IMR-90 (cell line): ENCODE measurements at places on chromosomes 12 and 14.

DNA sequence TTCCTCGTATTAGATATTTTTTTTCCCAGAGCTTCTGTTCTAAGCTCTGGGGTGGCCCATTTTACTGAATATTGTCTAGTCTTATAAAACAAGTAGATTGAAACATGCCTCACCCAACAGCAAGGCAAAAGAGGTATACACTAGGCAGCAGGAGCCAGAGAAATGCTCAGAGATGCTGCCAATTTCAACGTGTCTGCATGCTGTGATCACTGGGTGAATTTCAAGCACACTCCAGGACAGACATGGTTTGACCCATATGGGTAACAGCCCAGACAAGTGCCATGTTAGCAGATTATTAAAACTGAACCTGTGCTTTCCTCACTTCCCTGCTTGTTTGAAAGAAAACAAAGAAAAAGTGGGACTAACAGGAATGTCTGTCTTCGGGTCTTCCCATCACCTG is 321.3 kb downstream of the MED13L start:
- no peak for DNase-seq

DNA sequence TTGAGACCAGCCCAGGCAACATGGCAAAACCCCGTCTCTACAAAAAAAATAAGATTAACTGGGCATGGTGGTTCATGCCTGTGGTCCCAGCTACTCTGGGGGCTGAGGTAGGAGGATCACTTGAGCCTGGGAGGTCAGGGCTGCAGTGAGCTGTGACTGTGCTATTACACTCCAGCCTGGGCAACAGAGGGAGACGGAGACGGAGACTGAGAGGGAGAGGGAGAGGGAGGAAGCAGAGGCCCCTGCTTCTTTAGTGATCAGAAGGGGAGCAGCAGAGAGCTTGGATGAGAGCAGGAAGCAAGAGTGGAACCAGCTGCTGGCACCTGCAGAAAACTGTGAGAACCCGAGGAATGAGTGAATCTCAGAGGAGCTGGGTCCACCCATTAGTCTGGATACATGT is 45.9 kb downstream of the ISCA2 start:
- no peak for DNase-seq

- no peak for DNase-seq
Measured at GRCh38 chr12:116325336-116325664, 47.8 kb upstream of the MED13L start.

GRCh38 chr14:37270629-37271028 is 72.9 kb downstream of the MIPOL1 start:
- DNase-seq, result no peak

GRCh38 chr12:116455540-116456329 is 103.4 kb upstream of the MAP1LC3B2 start:
- peak; percentile 96 for DNase-seq

GRCh38 chr12:94041850-94042249 is 106.5 kb upstream of the PLXNC1 start:
- DNase-seq, result no peak

DNA sequence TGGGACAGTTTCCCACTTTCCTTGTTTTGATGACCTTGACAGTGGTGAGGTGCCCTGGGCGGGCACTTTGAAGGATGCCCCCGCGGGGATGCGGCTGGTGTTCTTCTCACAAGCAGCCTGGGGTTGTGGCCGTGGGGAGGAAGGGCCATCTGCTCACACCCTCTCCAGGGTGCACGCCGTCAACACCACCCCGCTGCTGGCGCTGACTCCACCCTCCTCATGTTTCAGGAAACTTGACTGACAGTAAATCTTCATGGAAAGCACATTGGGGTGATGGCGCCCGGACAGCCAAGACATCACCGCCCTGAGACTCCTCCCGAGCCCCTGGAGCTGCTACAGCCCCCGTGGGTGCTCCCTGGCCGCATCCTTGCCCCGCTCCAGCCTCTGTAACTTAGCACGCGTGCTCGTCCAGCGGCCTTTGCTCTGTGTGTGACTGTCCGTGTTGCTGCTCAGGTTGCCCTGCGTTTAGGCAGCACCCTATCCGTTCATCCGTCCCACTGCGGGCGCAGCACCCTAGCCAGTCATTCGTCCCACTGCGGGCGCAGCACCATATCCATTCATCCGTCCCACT is 150.2 kb upstream of the C14orf180 start:
- no peak for DNase-seq

- DNase-seq, result no peak
Measured at GRCh38 chr12:132343294-132344004, 14.1 kb upstream of the GALNT9 start.

- DNase-seq, result peak; percentile 4
Measured at GRCh38 chr12:56520506-56520905, 1.1 kb upstream of the RBMS2 start.

DNA sequence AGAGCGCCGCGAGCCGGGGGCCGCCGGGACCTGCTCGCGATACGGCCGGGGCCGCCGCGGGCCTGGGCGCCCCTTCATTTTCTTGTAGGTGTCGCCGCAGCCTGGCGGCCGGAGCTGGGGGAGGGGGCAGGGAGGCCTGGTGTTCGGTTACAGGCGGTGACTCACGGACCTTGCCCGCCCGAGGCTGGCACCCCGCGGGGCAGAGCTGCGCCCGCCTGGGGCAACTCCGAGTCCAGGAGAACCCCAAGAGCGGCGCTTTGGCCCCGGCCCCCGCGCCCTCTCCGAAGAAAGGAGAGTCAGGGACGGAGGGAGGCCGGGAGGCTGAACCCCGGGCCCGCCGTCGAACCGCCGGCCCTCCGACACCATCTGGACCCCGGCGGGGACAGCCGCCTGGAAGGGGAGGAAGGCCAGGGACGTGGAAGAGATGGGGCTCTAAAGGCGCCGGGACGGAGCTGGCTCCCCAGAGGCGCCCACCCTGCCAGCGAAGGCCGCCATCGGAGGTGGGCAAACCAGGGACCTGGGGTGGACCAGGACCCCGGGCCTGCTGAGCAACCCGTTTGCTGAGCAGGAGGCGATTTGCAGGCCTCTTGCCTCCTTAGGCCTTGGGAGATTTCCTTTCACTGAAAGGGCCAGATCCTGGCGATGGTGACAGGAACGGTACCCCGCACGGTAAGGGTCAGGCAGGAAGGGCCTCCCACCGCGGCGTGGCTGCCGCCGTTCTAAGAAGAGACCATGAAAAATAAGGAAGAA is 843 bp upstream of the NUAK1 start:
- peak; percentile 66 for DNase-seq

DNA sequence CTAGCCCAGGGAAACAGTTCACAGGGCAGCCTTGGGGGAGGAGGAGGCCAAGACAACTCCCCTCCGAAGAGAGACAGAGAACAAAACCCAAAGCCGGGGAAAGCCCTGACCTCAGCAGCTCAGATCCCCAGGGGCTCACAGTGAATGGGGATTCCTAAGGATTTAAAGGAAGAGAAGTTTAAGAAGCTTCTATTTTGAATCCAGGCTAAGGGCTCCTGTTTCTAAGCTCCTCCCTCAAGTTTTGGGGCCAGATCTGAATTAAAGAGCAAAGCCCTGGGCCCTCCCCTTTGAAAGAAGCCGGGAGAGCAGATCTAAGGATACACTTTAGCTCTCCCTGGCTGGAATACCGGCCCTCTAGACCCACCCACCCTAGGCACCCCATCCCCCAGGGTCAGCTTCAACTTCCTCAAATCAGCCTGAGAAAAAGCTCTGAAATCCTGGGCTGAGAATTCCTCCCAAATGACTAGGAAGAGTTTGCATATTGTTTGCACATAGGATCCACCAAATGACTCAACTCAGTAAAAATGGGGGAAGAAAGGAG is 3.9 kb downstream of the KDM2B start:
- peak; percentile 95 for DNase-seq

- peak; percentile 46 for DNase-seq
Measured at GRCh38 chr12:15721316-15722115, 67.7 kb downstream of the EPS8 start.

DNA sequence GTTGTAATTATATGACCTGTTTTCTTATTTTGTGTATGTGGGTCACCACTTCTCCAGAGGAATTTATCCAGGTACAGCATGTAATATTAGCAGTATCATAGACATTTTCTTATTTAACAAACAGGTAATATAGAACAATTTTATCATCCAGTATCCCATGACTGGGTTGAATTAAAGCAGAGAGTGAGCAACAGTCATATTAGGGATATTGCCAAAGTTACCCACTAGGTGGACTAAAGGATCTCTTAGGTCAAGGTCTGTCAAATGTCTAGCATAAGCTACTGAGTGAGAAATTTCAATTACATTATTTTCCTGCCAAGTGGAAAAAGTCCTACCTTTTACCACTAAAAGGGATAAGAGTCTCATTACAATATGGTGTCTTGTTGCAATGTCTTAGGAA is 62.1 kb upstream of the TRIM9 start:
- DNase-seq, result peak; percentile 8

- no peak for DNase-seq
Measured at GRCh38 chr14:51014625-51015024, 70.3 kb upstream of the PYGL start.

DNA sequence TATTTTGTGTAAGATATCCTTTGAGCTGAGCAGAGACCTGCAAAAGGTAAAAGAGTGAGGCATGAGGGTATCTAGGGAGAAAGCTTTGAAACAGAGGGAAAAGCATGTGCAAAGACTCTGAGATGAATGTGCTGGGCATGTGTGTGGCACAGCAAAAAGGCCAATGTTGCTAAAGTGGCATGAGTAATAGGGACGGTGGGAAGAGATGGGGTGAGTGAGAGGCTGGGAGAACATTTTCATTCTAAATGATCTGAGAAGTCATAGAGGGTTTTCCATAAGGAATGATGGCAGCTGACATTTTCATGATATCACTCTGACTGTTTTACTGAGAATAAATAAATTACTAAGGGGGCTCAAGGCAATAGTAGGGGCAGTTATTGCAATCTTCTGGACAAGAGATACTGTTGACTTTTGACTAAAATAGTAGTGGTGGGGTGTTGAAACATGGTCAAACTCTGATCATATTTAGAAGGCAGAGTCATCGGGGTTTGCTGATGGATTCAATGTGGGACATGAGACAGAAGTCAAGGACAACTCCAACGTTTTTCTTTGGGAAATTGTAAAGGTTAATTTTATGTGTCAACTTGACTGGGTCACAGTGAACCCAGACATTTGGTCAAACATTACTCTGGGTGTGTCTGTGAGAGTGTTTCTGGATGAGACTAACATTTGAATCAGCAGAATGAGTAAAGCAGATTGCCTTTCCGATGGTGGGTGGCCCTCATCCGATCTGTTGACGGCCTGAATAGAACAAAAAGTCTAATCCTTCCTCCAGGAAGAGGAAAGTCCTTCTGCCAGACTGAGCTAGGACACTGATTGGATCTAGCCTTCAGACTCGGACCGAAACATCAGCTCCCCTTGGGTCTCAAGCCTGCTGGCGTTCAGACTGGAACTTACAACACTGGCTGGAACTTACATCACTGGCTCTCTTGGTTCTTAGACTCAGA is 193.9 kb upstream of the PLXNC1 start:
- DNase-seq, result peak; percentile 19

DNA sequence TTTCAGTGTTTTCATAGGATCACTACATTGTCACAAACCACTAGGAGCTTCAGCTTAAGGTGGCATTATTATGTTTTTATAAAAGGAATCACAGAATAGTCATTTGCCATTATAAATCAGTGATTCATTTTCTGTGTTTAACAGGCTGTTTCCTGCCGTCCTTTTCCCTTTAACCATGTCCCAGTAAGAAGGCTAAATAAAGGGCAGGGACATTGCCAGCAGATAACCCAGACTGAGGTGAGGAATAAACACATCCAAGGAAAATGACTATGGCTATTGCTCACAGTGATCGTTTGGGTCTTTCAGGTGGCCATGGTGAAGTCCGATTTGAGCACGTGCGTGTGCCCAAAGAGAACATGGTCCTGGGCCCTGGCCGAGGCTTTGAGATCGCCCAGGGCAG is 17.9 kb upstream of the ALDH2 start:
- DNase-seq, result no peak

DNA sequence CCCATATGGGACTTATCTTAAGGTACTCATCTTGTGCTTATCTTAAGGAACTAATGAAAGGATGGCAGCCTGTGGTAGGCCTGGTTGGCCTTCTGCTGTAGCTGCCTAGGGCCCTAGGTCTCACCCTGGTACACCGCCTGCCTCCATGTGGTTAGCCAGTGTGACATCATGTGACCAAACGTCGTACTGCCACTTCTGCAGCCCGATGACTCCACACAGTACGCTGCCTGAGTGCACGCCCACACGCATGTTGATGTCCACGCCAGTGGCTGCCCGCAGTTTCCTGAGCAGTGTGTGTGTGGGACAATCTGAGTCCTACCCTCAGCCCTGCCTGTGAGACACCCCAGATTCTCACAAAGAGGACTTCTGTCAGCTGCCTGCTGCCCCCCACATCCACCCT is 5.1 kb downstream of the ADCY4 start:
- no peak for DNase-seq

- no peak for DNase-seq
Measured at GRCh38 chr14:80965037-80965436, 9.6 kb downstream of the TSHR start.

- no peak for DNase-seq
Measured at GRCh38 chr12:1603269-1603993, 9.1 kb upstream of the FBXL14 start.

GRCh38 chr14:24279301-24280186 is 8.1 kb upstream of the RABGGTA start:
- no peak for DNase-seq

- DNase-seq, result no peak
Measured at GRCh38 chr12:113983265-113983664, 17.1 kb upstream of the RBM19 start.

- no peak for DNase-seq
Measured at GRCh38 chr12:94925206-94925605, 78.3 kb downstream of the NDUFA12 start.

DNA sequence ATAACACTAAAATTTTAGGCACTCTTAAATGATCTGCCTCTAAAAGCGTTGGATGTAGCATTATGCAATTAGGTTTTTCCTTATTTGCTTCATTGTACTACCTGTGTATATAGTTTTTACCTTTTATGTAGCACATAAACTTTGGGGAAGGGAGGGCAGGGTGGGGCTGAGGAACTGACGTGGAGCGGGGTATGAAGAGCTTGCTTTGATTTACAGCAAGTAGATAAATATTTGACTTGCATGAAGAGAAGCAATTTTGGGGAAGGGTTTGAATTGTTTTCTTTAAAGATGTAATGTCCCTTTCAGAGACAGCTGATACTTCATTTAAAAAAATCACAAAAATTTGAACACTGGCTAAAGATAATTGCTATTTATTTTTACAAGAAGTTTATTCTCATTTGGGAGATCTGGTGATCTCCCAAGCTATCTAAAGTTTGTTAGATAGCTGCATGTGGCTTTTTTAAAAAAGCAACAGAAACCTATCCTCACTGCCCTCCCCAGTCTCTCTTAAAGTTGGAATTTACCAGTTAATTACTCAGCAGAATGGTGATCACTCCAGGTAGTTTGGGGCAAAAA is 4.1 kb downstream of the CDKN1B start:
- DNase-seq, result no peak

GRCh38 chr12:92560713-92561542 is 141.9 kb upstream of the PLEKHG7 start:
- DNase-seq, result no peak

GRCh38 chr12:43028826-43029225 is 439.3 kb upstream of the PRICKLE1 start:
- peak; percentile 52 for DNase-seq

GRCh38 chr12:128825835-128826234 is 2.1 kb upstream of the SLC15A4 start:
- DNase-seq, result no peak
